ENCODE measurements at places on chromosomes 3 and 15. TPM values are rescaled to one million over a fixed set of nuclear protein-coding genes. Genes with fewer than 3 reads are reported as not detected.

Gene A4GNT
- not detected for total RNA-seq

Gene TMEM108
- total RNA-seq: 2.3 TPM

Gene PRRT3
- total RNA-seq: 0.95 TPM

Gene CACNA2D3
- 1.7 TPM for total RNA-seq

Gene UBA7
- 39.6 TPM for total RNA-seq

Gene LHFPL4
- total RNA-seq: 0.58 TPM

Gene SSUH2
- total RNA-seq: 0.90 TPM

Gene FGF12
- 4.5 TPM for total RNA-seq

Gene TNFAIP8L3
- 9.7 TPM for total RNA-seq

All from urinary bladder (tissue), 4 donors.